PC-9 (cell line): ENCODE measurements at places on chromosomes 6 and 20.

DNA sequence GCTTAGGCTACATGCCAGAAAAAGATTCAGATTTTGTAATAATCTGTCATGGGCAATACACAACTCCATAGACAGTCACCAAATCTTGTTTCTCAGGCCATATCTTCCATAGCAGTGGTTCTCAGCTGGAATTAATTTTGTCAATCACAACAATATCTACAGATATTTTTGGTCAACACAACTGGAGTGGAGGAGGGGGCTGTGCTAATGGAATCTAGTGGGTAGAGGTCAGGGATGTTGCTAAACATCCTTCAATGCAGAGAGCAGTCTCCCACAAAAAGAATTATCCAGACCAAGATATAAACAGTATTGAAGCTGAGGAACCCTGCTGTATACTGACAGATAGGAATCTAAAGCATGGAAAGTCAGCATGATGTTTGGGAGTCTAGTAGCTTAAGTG is 174.6 kb downstream of the UBE3D start:
- DNase-seq: no peak

DNA sequence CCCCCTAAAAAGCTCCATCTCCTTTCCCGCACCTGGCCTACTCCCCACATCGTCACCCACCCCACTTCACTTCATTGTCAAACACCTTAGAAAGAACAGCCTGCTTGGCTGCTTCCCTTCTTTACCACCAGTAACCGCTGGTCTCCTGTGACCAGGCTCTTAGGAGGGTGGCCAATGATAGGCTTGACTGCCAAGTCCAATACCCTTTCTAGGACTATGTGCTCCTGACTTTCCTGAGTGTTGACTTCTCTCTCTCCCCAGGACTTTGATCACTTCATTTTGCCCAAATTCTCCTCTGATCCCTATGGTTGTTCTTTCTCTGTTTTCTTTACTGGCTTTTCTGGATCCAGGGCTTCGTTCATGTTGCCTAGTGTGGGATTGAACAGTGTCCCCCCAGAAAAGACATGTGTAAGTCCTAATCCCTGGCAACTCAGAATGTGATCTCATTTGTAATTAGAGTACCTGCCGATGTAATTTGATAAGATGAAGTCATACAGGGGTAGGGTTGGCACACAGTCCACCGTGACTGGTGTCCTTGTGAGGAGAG is 254.0 kb downstream of the GMDS start:
- no peak for DNase-seq

- peak; percentile 12 for DNase-seq
Observed at GRCh38 chr6:137341681-137342195, 122.6 kb upstream of the IFNGR1 start.

GRCh38 chr6:147831356-147831755 is 322.9 kb downstream of the SAMD5 start:
- DNase-seq: no peak

GRCh38 chr6:100618351-100618671 is 153.6 kb upstream of the SIM1 start:
- DNase-seq: no peak

- DNase-seq: no peak
Observed at GRCh38 chr6:158816803-158817727, 2.1 kb downstream of the EZR start.

DNA sequence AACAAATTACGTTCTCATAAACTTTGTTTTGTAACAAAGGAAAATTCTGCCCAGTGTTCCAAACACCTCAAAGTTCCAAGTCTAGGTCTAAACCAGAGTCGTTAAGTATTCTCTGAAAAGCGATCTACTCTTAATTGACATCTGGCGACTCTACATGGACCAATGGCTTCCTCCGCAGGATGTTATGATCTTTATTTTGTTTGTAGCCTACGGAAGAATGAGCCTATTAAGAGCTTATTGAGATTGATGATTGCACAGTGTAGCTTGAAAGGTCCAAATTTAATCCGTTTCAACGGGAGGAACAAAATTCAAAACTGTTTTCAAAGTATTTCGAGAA is 61.1 kb downstream of the FAM217A start:
- no peak for DNase-seq

DNA sequence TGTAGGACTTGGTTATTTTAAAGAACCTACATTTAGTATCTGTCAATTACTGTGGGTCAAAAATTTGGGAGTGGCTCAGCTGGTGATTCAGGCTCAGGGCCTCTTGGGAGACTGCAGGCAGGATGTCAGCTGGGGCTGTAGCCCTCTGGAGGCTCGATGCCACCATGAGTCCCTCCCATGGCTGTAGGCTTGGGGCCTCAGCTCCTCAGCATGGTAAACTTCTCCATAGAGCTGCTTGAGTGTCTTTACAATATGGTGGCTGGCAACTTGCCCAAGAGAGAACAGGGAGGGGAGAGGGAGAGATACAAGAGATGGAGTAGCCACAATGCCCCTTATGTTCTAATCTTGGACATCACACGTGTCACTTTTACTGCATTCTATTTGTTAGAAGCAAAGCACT is 470.4 kb downstream of the CDH26 start:
- DNase-seq: no peak

DNA sequence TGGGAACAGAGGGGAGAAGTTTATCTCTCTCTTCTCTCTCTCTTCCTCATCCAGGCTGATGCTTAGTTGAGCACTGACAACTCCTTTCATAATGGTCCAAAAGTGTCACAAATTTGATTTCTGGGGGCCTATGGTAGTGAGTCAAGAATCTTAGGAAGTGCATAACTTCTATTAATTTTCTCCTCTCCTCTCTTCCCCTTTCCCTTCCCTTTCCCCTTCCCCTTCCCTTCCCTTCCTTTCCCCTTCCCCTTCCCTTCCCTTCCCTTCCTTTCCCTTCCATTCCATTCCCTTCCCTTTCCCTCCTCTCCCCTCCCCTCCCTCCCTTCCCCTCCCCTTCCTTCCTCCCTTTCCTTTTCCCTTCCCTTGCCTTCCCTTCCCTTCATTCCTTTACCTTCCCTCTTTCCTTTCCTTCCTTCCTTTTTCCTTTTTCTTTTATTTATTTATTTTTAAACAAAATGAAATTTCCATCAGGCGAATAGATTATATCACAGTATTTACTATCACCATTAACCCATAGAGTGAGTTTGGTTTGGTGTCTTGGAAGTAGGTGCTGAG is 56.9 kb upstream of the JAG1 start:
- DNase-seq: no peak

GRCh38 chr6:165599596-165600487 is 63.2 kb downstream of the PDE10A start:
- no peak for DNase-seq

DNA sequence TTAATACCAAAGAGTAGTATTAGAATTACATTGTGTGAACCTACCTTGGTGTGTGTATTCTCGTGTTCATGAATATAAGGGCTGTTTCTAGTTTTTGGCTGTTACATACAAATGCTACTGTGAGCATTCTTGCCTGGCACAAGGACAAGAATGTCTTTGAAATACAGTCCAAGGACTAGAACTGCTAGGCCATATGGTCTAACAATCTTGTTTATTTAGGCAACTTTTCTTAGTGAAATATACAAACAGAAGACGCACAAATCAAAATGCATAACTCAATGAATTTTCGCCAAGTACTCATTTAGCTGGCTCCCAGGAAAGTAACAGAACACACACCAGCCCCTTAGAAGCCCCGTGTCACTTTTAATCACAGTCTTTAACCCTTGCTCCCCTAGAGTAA is 28.5 kb downstream of the KDM1B start:
- DNase-seq: no peak

GRCh38 chr6:137217801-137218472 is 1.2 kb downstream of the IFNGR1 start:
- no peak for DNase-seq

GRCh38 chr20:50308513-50309279 is 118.1 kb downstream of the CEBPB start:
- peak; percentile 83 for DNase-seq

GRCh38 chr20:20426655-20426907 is 58.7 kb downstream of the INSM1 start:
- DNase-seq: no peak

DNA sequence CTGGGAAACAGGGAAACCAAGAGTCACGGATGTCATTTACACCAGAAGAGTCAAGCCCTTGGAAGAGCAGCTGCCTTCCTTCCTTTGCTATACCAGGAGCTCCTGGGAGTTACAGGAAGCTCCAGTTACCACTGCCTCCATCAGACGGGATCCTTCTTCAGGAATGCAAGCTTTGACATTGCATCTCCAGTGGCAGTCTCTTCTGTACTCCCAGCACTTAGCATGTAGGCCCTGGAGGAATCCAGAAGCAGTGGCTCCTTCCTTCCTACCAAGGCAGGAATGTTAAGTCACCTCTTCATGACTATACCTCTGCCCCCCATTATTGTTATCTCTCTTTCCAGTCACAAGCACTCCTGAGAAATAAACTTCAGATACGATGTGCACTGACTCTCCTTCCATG is 836.0 kb downstream of the MAFB start:
- DNase-seq: no peak

DNA sequence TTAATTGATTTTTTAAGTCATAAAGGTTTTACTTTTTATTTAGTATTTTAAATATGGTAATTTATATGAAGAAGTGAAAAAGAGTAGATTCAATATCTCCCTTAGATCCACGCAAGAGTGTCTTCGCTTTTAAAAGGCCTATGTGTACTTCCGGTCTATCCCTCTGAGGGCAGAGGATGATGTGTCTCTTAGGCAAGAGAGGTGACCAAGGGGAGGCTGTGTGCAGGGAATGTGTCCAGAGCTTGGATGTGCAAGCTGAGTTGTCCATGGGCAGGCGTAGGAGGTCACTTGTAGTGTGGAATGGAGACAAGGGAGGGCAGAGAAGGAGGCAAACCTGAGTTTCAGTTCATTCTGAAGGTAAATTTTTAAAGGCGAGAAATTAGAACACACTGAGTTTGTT is 113.9 kb downstream of the CRYBG1 start:
- DNase-seq: no peak

DNA sequence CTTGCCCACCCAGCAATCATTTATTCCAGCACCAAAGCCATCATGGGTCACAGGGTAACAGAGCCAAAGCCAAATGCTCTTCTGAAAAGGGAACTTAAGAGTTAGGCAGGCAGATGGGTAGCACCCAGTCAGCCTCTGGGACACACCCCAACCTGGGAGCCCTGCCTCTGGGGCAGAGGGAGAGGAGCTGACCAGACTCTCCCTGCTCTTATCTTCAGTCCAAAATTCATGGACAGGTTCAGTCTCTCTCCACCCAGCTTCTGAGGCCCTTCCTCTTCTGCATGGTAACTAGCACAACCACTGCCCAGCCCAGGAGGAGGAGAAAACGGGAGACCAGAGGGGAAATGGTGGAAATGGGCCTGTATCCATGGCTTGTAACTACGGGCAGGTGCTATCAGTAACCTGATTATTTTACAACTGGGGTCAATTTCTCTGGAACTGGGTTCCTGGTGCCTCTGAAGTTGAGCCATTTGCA is 105.4 kb downstream of the NOL4L start:
- DNase-seq: no peak

DNA sequence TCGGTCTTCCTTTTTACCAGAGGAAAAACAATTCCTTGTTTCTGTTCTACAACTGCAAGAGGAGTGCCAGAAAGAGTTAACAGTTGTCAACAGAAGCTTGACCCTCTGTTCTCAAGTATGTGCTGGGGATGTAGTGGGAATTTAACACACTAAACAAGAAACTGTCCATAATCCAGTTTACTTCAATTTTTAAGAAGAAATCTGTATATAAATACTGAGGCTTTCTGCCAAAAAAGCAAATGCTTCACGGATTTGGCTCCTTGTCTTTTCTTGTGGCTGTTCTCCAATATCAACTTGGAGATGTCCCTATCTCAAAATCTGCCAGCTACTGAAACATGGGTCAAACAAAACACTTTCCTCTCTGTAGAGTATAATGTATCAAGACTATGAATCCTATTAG is 26.8 kb downstream of the REV3L start:
- DNase-seq: no peak

DNA sequence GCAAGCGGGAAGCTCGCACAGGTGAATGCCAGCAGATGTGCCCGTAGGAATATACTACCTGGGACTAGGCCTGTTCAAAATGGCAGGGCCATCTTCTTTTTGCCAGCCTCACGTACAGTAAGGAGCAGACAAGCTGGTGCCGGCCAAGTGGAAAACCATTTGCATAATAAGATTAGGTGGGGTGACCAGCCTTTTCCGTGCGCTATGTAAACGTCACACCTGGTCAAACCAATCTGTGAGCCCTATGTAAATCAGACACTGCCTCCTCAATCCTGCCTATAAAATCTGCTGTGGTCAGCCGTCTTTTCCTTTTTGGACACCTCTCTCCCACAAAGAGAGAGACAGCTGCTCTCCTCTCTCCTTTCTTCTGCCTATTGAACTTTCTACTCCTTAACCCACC is 60.8 kb upstream of the TMEM30A start:
- no peak for DNase-seq

- DNase-seq: no peak
Observed at GRCh38 chr6:158030380-158031300, 49.0 kb downstream of the SYNJ2 start.

DNA sequence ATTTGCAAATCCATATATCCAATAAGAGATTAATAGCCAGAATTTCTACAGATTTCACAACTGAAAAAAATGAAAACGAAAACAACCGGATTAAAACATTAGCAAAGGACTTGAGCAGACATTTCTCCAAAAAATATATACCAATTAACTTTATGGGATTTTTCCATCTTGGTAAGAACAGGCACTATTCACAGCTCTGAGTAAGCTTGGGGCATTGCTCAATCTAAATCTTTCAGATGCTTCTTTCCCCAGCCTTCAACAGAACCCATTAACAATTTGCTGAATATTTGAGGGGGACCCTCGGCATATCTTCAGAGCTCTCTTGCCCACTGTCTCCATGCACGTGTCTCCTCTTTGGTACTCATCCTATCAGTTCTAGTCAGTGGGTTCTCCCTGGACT is 111.7 kb upstream of the CD93 start:
- no peak for DNase-seq

DNA sequence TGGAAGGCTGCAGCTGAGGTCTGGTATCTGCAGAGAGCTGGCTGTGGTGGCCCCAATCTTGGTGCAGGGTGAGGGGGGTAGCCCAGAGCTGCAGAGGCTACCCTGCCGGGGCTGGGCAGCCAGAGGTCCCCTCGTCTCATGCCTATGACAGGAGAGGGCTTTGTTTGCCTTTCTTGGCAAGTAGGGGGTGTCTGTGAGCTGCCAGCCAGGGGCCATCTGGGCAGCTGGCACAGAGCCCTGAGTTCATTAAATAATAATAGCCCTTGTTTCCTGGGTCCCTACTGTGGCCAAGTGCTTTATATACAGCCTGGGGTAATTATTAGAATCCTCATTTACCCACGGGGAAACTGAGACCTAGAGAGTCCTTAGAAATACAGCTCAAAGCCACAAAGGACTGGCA is 66.6 kb downstream of the EZR start:
- DNase-seq: peak; percentile 29

- no peak for DNase-seq
Observed at GRCh38 chr6:44530209-44530909, 142.9 kb downstream of the CDC5L start.

GRCh38 chr6:157292202-157292601 is 31.1 kb downstream of the TMEM242 start:
- DNase-seq: no peak

DNA sequence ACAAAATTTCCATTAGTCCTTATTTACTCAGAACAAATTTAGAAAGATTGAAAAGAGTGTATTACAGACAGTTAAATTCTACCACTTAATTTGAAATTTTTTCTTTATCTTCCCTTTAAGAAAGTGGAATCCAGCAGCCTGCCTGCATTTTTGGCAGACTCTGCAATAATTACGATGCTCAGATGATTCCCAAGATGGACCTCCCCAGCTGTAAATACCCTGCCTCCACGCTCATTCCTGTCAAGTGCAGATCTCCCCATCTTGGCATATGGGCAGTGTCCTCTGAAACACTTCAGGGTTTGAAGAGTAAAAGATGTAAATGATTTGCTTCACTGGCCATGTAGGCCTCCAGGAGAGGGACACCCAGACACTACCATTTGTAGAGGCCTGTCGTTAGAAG is 471.2 kb downstream of the PRKN start:
- no peak for DNase-seq
